ENCODE measurements at places on chromosomes 7 and 10. TPM values are rescaled to one million over a fixed set of nuclear protein-coding genes. Genes with fewer than 3 reads are reported as not detected.

ITGB8 gene
- not detected for total RNA-seq

PTTG1IP2 gene
- total RNA-seq = not detected

KIAA1549 gene
- total RNA-seq = 0.12 TPM

DNA sequence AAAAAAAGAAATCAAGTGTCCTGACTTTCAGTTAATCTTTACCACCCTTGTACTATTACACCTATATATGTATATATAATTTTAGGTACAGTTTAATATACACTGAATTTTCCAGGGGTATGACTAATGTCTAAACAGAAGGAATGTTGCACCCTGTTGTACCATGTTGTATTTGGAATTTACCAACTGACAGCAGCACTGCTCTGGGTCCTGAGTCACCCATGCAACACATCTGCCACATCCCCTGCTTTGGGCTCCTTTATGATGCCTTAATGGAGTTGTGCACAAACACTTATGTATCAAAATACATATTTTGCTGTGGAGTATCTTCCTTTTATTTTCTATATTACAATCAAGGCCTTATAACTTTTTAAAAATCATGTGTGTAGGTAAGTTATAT, 21.2 kb downstream of the YAE1 start:
- DNase-seq = no peak

DNA sequence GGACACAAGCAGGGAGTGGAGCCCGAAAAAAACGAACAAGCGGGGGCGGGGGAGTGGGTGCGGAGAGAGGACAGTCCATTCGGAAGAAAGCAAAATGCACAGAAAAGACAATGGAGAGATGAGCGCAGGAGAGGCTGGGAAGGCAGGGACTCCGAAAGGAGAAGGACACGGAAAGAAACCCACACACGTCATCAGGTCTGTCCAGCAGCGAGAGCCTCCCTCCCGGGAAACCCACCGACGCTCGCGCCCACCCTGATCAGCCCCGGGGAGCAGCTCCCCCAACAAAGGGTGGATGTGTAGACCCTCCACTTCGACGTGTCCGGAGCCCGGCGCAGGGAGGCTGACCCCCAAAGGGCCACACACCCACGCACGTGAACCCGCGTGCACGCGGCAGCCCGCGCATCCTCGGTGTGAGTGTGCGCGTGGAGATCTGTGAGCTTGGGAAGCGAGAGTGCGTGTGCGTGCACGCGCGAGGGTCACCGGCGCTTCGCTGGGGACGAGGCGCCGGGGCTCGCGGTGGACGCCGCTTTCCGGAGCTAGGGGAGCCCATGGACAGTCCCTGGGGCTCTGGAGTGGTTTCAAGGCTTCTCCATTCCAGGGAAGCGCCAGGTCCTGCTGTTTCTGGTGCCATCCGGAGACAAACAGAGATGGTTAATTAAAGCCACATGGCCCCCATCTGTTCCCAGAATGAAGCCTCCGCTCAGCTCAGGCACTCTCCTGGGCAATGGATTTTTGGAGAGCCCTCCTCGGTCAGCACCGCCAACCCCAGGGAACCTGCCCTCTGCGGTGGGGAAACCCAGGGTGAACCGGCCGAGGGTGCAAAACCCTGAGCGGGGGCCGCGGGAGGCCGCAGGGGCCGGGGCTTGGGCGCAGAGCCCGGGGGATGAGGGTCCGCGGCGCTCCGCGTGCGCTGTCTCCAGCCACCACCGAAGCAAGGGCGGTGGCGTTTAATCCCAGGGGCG, 916 bp downstream of the LAMB1 start:
- DNase-seq = no peak

GRCh38 chr10:6314620-6315205, 112.0 kb downstream of the PFKFB3 start:
- DNase-seq = no peak

DNA sequence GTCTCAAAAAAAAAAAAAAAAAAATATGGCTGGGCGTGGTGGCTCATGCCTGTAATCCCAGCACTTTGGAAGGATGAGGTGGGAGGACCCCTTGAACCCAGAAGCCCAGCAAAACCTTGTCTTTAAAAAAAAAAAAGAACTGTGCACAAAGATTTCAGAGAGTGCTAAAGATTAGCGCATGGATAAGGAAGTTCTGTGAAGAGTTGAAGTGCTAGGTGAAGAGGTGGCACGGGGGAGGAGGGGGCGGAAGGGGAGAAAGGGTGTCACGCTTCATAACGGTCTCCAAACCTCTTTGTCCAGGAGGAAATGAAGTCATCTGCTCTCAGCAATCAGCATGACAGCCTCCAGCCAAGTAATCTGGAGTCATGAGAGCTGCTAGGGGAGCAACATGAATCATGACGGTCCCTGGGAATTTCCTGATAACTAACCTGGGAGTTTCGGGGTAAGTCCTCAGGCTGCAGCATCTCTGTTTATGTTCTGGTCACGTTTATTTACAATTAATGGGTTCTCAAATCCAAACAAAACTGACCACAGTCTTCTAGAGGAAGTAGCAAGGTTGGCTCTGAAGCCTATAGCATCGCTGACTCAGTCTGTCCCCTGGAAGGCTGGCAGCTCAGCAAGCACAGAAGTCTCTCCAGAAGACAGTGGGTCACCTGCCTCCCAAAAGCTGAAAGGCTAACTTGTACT, 1.9 kb upstream of the PLAU start:
- peak; percentile 44 for DNase-seq

- DNase-seq = no peak
Observed at GRCh38 chr7:115054478-115055065, 132.7 kb downstream of the MDFIC start.

GRCh38 chr7:92633211-92633906, 43.2 kb upstream of the FAM133B start:
- peak; percentile 33 for DNase-seq

All from activated CD4-positive, alpha-beta T cell treated with anti-CD3 and anti-CD28 coated beads, Interleukin-2, amount 10 ng/mL, durations not matched to agents 7 days and 5 days (primary cell).